ENCODE measurements at places on chromosomes 12 and 14. TPM values are rescaled to one million over a fixed set of nuclear protein-coding genes. Genes with fewer than 3 reads are reported as not detected.

Gene PRKAB1
- 53.4 TPM for polyA plus RNA-seq

Gene PHLDA1
- 34.9 TPM for polyA plus RNA-seq

- DNase-seq: no peak
These were observed 15.2 kb upstream of the CCT2 start for GRCh38 chr12:69570000-69570516.

GRCh38 chr14:81263777-81264410, 43.1 kb upstream of the GTF2A1 start:
- DNase-seq: no peak

GRCh38 chr12:93199831-93200236, 177.9 kb upstream of the NUDT4 start:
- DNase-seq: no peak

GRCh38 chr14:35414365-35414764, 9.8 kb upstream of the NFKBIA start:
- DNase-seq: no peak

GRCh38 chr12:43407816-43408645, 144.0 kb downstream of the ADAMTS20 start:
- no peak for DNase-seq

DNA sequence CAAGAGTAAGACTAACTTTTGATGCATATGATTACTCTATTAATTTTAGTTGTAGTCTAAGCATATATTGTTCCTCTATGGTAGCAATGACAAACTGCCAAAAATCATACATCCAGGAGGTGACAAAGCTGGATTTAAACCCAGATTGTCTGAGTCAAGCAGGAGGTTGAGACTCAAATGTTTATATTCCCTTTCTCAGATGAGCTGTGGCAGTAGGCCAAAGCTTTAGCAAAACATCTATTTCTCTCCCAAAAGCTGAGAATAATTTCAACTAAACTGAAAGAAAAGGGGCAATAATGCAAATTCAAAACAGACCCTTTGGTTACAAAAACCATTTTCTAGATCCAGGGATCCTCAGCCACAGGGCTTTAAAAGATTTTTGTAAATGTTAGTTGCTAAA, 173.6 kb downstream of the SEC23A start:
- DNase-seq: no peak

All from muscle of arm (tissue), 14 donors.